ENCODE measurements at places on chromosomes 4 and X.
A peak's percentile ranks its signal among the peaks of the same experiment; 100 is the strongest.

GRCh38 chr4:122658818-122659295 lies 38.0 kb upstream of the IL21 start:
- no peak for DNase-seq

DNA sequence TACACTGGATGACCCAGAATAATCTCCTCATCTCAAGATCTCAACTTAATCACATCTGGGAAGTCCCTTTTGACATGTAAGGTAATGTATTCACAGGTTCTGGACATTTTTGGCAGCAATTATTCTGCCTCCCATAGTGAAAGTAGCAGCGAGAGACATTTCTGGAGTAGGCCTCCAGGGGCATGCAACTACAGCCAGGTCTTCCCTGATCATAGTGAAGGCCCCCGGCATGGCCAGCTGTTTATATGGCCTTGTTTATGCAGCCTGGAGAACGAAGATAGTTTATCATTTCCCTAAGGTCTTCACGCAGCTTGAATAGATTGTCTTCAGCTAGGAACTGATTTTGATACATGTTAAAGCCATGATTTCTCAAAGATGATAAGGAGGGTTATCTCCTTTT lies 139.9 kb downstream of the RNF150 start:
- DNase-seq = no peak

- DNase-seq = peak; percentile 90
Observed at GRCh38 chrX:53440101-53440500, 5.9 kb upstream of the HSD17B10 start.

- DNase-seq = no peak
Observed at GRCh38 chrX:66005830-66006449, 33.9 kb downstream of the VSIG4 start.

- DNase-seq = no peak
Observed at GRCh38 chr4:106851726-106852125, 184.4 kb downstream of the DKK2 start.

- DNase-seq = peak; percentile 0
Observed at GRCh38 chr4:64713256-64713840, 304.1 kb upstream of the TECRL start.
